ENCODE measurements at places on chromosomes 2 and 18. TPM values are rescaled to one million over a fixed set of nuclear protein-coding genes. Genes with fewer than 3 reads are reported as not detected.
A peak's percentile ranks its signal among the peaks of the same experiment; 100 is the strongest.

The WNT10A gene
- total RNA-seq = not detected

The TXNDC2 gene
- total RNA-seq = not detected

- H3K27ac ChIP-seq = no peak overlapping the region
- H3K36me3 ChIP-seq = peaks cover 2% of the 10 kb centered on the region
- no peaks in the 10 kb centered on the region for H3K4me1 ChIP-seq
- no peaks in the 10 kb centered on the region for H3K27me3 ChIP-seq
Observed at GRCh38 chr2:23791030-23791429, 135.9 kb downstream of the ATAD2B start.

The SERPINB3 gene
- total RNA-seq = 0.17 TPM

DNA sequence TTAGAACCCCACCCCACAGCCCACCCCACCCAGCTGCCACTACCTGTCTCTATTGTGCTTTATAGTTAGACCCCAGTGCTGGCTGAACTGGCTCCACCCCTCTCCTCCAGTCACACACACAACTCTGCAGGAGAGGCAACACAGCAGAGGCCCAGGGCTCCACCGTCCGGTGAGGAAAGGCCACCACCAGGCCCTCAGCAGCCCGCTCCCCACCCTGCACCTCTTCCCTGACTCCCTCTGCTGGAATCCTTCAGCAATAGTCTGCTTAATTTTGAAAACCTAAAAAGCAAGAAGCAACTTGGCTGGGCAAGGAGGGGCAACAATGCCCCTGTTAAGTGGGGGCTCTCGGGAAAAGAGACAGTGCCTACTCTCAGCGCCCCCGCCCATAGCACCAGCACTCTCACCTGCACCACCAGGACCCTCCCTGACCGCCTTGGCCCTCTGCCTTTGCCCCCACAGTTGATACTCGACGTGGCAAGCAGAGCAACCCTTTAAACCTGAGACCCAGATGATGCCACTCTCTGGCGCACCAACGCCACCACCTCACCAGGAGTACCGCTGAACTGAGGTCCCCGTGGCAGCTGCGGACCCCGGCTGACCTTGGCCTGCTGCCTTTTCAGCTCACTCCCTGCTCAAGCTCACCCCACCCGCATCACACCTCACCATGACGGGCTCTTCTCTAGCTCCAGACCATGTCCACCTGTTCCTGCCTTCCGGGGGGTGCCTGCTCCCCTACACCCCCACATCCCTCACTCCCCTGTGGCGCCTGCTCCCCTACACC, 45.7 kb downstream of the NDUFA10 start:
- no peak overlapping the region for H3K27ac ChIP-seq
- H3K27me3 ChIP-seq = no peaks in the 10 kb centered on the region
- H3K4me1 ChIP-seq = no peaks in the 10 kb centered on the region
- peak; percentile 68 for DNase-seq
- H3K36me3 ChIP-seq = no peaks in the 10 kb centered on the region
- no peak overlapping the region for H3K4me3 ChIP-seq

GRCh38 chr2:185299867-185300266, 438.7 kb upstream of the FSIP2 start:
- DNase-seq = no peak
- H3K4me1 ChIP-seq = no peaks in the 10 kb centered on the region
- no peaks in the 10 kb centered on the region for H3K36me3 ChIP-seq
- H3K27me3 ChIP-seq = no peaks in the 10 kb centered on the region
- no peak overlapping the region for H3K4me3 ChIP-seq

GRCh38 chr2:224360801-224361251, 41.1 kb downstream of the FAM124B start:
- no peaks in the 10 kb centered on the region for H3K36me3 ChIP-seq
- H3K27ac ChIP-seq = no peak overlapping the region
- DNase-seq = no peak
- no peaks in the 10 kb centered on the region for H3K4me1 ChIP-seq
- H3K27me3 ChIP-seq = no peaks in the 10 kb centered on the region

- no peaks in the 10 kb centered on the region for H3K4me1 ChIP-seq
- DNase-seq = no peak
- no peak overlapping the region for H3K27ac ChIP-seq
- no peaks in the 10 kb centered on the region for H3K27me3 ChIP-seq
- H3K4me3 ChIP-seq = no peak overlapping the region
Observed at GRCh38 chr2:232460171-232460570, 4.2 kb downstream of the ALPI start.

The DOCK10 gene
- 1.3 TPM for total RNA-seq

DNA sequence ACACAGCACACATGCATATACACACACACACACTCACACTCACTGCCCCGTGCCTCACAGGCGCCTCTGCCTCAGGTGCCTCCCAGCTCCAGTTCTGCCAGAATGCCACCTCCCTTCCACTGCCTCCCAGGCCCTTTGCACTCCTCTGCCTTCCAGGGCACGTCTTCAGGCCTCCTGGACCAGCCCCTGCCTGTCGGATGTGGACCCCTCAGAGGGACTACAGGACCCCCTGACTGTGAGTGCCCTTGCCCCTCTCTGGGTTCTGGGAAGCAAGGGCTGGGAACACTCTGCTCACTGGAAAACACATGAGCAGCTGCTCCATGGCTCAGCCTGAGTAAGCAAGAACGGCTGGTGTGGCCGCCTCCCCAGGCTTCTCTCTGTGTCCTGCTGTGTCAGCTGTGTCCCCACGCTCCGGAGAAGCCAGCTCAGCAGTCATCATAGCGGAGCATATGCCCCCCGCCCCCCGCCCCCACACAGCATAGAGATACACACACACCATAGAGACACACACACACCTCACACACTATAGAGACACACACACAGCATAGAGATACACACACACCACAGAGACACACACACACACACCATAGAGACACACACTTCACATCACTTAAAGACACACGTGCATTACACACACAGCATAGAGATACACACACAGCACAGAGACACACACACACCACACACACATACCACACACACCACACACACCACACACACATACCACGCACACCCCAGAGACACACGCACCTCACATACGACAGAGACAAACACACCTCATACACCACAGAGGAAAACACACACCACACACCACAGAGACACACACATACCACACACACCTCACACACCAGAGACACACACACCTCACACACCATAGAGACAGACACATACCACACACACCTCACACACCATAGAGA, 271.3 kb downstream of the CYRIA start:
- DNase-seq = no peak
- H3K36me3 ChIP-seq = no peaks in the 10 kb centered on the region
- no peaks in the 10 kb centered on the region for H3K27me3 ChIP-seq
- no peak overlapping the region for H3K4me3 ChIP-seq

DNA sequence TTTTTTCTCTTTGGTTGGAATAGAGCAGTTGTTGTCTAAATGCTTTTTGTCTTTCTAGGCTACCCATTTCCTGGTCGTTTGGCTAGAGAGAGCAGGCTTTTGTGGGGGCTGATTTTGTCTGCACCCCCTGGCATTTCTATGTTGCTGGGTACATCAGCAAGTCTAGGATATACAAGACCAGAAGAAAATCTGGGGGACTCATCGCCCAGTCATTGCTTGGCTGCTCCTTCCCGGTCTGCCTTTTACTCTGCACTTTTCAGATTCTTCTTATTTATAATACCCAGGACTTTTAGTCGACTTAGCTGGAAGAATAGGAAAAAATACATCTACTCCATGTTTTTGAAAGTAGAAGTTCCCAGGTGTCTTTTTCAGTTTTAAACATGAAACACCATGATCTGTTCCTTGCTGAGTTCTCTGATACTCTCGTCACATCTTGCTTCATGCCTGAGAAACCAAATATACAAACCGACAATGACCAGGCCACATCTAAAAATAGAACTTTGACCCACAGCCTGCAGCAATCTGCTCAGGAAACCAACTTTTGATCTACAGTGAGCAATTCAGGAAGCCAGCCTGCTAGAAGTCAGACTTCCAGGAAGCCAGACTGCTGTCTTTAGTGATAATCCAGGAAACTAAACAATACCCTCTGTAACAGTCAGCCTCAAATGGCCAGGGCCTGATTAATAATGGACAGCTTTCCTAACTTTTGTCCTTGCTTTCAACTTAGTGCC, 163.8 kb upstream of the MEX3C start:
- no peaks in the 10 kb centered on the region for H3K27me3 ChIP-seq
- H3K27ac ChIP-seq = no peak overlapping the region
- no peaks in the 10 kb centered on the region for H3K4me1 ChIP-seq
- no peak overlapping the region for H3K4me3 ChIP-seq
- DNase-seq = no peak

GRCh38 chr2:8535469-8535795, 146.4 kb upstream of the ID2 start:
- no peaks in the 10 kb centered on the region for H3K36me3 ChIP-seq
- H3K4me3 ChIP-seq = no peak overlapping the region
- no peaks in the 10 kb centered on the region for H3K4me1 ChIP-seq
- H3K27me3 ChIP-seq = no peaks in the 10 kb centered on the region

GRCh38 chr2:154189953-154190352, 318.2 kb downstream of the GALNT13 start:
- no peaks in the 10 kb centered on the region for H3K4me1 ChIP-seq
- H3K4me3 ChIP-seq = no peak overlapping the region
- H3K36me3 ChIP-seq = no peaks in the 10 kb centered on the region
- H3K27ac ChIP-seq = no peak overlapping the region

The CAB39 gene
- 48.3 TPM for total RNA-seq

DNA sequence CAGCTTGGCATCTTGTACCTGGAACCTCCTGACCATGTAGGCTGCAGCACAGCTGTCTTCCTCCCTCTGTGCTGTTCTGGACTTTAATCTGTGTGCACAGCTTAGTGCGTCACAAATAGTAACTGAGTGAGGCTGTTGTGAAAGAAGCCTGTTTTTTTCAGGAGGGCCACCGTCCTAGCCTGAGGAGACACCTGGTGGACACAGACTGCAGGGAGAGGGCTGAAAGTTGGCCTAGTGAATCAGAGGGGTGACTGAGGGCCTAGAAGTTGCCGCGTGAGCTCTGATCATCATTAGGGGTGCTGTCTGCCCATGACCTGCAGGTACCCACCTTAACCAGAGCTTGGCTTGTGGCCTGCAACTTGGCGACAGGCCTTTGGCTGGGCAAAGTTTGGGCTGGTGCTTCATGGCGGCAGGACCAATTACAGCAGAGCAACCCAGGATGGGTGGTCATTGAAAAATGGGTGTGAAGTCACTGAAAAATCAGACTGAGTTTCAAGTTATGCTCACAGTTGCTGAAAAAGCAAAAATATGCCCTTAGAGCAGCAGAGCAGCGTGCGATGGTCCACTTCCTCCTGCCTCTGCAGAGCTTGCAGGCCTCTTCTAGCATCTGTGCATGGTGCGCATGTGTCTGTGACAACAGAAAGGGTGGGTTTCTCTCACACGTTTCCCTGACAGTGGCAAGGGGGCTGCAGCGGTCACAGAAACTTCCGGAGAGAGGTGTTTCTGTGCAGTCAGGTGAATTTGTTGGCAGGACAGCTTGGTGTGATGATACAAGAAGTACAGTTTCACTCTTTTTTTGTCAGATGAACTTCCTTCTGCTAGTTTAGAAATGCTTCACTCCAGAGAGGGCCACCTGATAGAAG, 9.6 kb downstream of the GDF7 start:
- H3K4me3 ChIP-seq = no peak overlapping the region
- H3K36me3 ChIP-seq = no peaks in the 10 kb centered on the region
- peaks cover 19% of the 10 kb centered on the region for H3K4me1 ChIP-seq
- DNase-seq = no peak
- no peak overlapping the region for H3K27ac ChIP-seq

- H3K4me1 ChIP-seq = peaks cover 8% of the 10 kb centered on the region
- H3K4me3 ChIP-seq = peak overlapping the region; percentile 90
- H3K27ac ChIP-seq = no peak overlapping the region
- H3K27me3 ChIP-seq = no peaks in the 10 kb centered on the region
- H3K36me3 ChIP-seq = peaks cover 4% of the 10 kb centered on the region
Observed at GRCh38 chr2:51031021-51031780, 731 bp downstream of the NRXN1 start.

The ATP5F1A gene
- 669 TPM for total RNA-seq

The NCKAP5 gene
- total RNA-seq = 0.46 TPM

DNA sequence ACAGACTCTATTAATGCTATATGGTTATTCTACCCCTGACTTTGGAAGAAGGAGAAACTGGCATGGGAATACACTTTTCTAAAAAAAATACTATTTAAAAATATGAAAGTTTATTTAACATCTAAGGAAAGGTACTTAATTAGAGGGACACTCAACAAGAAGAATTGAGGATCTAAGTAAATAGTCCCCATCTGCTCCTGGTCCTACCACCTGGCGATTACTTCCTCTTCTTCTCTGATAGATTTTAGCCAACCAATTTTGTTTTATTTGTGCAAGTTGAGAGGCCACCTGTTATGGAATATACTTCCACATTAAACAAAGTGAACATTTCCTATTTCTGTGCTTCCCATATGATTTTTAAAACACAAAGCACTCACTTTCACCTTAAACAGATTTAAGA, 111.7 kb downstream of the BCL2 start:
- H3K27ac ChIP-seq = no peak overlapping the region
- H3K36me3 ChIP-seq = no peaks in the 10 kb centered on the region
- no peak overlapping the region for H3K4me3 ChIP-seq
- DNase-seq = no peak

The LYG1 gene
- not detected for total RNA-seq

DNA sequence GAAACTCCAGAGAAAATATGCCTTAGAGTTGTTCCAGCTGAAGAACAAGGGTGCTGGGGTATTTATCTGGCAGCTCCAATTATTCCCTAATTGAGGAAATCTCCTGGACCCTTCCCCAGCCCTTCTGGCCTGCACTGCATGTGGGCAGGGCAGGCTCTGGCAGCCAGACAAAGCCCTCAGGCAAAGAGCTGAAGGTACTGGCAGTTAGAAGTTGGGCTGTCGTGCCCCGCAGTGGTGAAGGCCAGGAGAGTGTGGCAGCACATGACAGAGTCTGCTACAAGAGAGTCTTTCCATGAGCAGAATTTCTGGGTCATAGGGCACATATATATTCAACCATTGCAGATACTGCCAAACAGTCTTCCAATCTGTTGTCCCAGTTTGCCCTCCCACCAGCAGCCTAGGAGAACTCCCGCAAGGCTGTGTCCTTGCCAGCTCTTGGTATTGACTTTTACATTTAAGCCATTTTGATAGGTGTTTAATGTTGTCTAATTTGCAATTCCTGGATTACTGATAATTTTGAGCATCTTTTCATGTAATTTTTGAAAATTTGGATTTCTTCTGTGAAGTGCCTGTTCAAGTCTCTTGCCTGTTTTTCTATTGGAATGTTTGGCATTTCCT, 26.6 kb downstream of the ONECUT2 start:
- H3K4me3 ChIP-seq = no peak overlapping the region
- H3K27me3 ChIP-seq = no peaks in the 10 kb centered on the region
- no peak for DNase-seq
- H3K36me3 ChIP-seq = no peaks in the 10 kb centered on the region
- no peaks in the 10 kb centered on the region for H3K4me1 ChIP-seq

DNA sequence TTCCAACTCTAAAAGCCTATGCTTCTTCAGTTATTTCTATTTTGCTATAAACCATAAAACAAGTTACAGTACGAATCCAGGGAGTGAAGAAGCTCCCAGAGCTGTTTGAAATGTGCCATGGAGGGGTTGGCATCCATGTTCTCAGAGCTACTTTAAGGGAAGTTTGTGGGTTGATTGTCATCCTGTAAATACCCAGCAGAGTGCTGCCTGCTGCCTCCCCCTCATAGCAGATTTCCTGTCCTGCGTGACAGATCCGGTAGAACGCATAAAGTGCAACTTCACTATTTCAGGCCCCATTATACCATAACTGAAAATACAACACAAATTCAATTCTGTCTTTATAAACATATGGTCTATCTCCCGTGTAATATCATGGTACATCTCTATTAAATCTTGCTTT, 114.4 kb downstream of the CTNNA2 start:
- no peak overlapping the region for H3K4me3 ChIP-seq
- H3K36me3 ChIP-seq = no peaks in the 10 kb centered on the region
- no peaks in the 10 kb centered on the region for H3K4me1 ChIP-seq
- no peaks in the 10 kb centered on the region for H3K27me3 ChIP-seq
- no peak overlapping the region for H3K27ac ChIP-seq

The FOXI3 gene
- total RNA-seq = 17.1 TPM

Measured in H1 (cell line).